ENCODE measurements at places on chromosomes 4 and X.

DNA sequence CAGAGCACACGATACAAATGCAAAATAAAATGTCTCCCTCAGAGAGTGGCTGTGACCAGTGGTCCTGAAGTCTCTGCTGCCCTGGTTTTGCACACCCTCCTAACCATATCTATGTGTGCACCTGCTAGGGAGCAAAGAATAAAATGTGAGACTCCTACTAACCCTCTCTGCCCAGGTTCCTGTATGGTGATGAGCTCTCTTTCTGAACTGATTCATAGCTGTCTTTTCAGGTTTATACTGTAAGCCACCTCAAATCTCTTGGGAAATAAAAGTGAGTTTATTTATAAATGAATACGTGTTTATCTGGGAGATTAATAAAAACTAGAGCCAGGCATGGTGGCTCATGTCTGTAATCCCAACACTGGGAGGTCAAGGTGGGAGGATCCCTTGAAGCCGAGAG, 126.0 kb upstream of the RBPJ start:
- H3K27ac ChIP-seq, result no peak overlapping the region
- no peaks in the 10 kb centered on the region for H3K27me3 ChIP-seq
- H3K36me3 ChIP-seq, result no peaks in the 10 kb centered on the region
- DNase-seq, result no peak

DNA sequence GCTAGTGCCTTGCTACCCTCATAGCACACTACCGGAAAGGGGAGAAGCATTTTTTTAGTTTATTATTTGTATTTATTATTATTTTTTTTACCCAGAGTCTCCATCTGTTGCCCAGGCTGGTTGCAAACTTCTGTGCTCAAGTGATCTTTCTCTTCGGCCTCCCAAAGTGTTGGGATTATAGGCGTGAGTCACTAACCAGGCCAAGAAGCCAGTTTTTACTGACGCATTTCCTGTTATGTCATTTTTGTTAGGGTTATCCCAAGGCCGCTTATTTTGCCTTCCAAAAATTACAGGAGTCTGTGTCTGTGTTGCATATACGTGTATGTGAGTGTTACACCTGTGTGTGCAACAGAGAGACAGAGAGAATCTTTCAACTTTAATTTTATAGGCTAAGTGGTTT, 404.5 kb downstream of the GBA3 start:
- H3K36me3 ChIP-seq, result no peaks in the 10 kb centered on the region
- H3K27ac ChIP-seq, result no peak overlapping the region
- DNase-seq, result no peak
- no peaks in the 10 kb centered on the region for H3K27me3 ChIP-seq
- H3K4me3 ChIP-seq, result no peak overlapping the region

DNA sequence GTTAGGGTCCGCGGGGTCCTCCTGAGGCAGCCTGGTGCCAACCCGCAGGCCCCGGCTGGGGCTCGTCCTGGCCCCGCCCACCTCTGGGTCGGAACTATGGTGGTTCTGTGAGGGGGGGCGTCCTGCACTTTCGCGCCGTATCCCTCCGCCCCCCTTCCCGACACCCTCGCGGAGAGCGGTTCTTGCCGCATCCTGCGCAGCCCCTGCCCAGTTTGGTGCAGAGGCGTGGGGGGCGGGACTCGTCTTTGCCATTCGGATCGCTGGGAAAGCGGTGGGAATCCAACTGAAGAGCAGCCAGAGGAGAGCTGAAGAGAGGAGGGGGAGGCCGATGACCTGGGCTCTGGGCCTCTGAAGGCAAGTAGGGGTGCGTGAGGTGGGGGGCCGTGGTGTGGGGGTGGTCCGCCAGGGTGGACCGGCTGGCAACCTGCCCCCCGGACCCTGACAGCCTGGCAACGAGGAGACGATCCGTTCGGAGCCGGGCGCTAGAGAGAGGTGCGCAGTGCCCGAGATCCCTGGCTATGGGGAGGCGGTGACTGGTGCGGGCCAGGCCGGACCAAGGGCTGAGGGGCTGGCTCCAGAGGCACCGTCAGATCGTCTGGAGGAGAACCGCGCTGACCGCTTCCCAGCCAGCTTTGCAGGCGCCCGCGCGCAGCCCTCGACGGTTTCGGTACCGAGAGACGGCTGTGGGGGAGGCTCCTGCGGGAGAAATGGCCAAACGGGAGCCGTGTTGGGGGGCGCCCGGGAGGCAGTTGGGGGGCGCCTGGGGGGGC, at the start of gene GPRASP1:
Gene GPRASP1 (plus strand): TSS at position 242 of the 770 bp plus-strand sequence. CDS start 2,431 bp downstream, outside the sequence.
- H3K4me3 ChIP-seq, result peak within 1 kb of the TSS; percentile 84
- H3K4me1 ChIP-seq, result peaks cover 18% of the 10 kb centered on the region
- peaks cover 2% of the 10 kb centered on the region for H3K36me3 ChIP-seq
- peak within 1 kb of the TSS; percentile 64 for H3K27ac ChIP-seq

GRCh38 chr4:4762909-4763821, 96.3 kb upstream of the MSX1 start:
- no peak for DNase-seq
- H3K27ac ChIP-seq, result no peak overlapping the region
- H3K36me3 ChIP-seq, result no peaks in the 10 kb centered on the region
- no peak overlapping the region for H3K4me3 ChIP-seq

DNA sequence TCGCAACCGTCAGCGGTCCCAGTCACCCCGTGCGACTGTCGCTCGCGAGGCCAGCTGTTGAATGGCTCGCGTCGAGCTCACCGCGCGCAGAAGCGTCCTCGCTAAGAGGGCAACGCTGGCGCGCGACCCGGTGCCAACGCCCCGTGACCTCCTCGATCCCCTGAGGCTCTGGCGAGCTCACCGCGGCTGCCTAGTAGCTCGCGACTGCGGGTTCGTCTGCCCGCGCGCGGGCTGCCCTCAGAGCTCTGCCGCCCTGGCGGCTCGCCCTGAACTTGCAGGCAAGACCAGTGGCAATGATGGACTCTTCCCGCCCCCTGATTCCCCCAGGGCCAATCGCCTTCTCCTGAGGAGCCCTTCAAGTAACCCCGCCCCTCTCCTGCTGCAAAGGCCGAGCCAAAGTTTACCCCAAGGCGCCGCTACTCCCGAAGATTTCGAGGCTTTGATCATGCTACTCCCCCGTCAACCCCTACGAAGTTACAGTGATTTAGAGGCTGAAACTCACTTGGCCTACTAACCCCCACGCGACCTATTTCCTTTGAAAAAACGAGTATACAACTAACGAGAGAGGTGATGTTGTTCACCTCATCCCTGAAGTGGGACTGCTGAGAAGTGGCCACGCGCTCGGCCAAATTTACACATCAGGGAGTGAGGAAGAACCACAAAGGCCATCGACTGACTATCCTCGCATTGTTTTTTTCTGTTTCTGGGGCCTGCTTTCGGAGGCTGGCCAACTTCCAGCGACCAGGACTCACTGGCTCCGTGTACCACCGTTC, 37.5 kb downstream of the PGRMC1 start:
- peaks cover 14% of the 10 kb centered on the region for H3K4me1 ChIP-seq
- peak overlapping the region; percentile 38 for H3K4me3 ChIP-seq
- no peak overlapping the region for H3K27ac ChIP-seq
- no peaks in the 10 kb centered on the region for H3K36me3 ChIP-seq
- H3K27me3 ChIP-seq, result no peaks in the 10 kb centered on the region

- H3K4me1 ChIP-seq, result no peaks in the 10 kb centered on the region
- H3K27ac ChIP-seq, result no peak overlapping the region
- no peaks in the 10 kb centered on the region for H3K27me3 ChIP-seq
- peaks cover 9% of the 10 kb centered on the region for H3K36me3 ChIP-seq
- DNase-seq, result no peak
- H3K4me3 ChIP-seq, result no peak overlapping the region
Observed at GRCh38 chrX:72477781-72478181, 94.9 kb downstream of the HDAC8 start.

- DNase-seq, result no peak
- no peaks in the 10 kb centered on the region for H3K4me1 ChIP-seq
- H3K4me3 ChIP-seq, result no peak overlapping the region
- H3K27me3 ChIP-seq, result no peaks in the 10 kb centered on the region
- no peak overlapping the region for H3K27ac ChIP-seq
Observed at GRCh38 chr4:169039251-169039954, 29.3 kb upstream of the CBR4 start.

Data from CD4-positive, alpha-beta T cell (primary cell).